ENCODE measurements at places on chromosomes 3 and 15.

- no peak for DNase-seq
These were observed 111.9 kb upstream of the CHD2 start for GRCh38 chr15:92788196-92788595.

DNA sequence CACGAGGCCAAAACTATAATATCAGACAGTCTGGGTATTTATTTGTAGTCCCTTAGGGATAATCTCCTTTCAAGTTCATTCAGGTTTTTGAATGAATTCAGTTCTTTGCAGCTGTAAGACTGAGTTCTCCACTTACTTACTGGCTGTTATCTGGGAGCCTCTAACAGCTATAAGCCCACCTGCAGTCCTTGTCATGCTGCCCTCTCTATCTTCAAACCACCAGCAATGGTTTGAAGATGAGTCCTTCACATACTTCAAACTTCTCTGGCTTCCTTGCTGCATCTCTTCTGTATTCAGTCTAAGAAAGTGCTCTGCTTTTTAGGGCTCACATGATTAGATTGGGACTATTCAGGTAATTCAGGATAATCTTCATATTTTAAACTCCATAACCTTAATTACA lies 154.5 kb upstream of the STT3B start:
- no peak for DNase-seq

DNA sequence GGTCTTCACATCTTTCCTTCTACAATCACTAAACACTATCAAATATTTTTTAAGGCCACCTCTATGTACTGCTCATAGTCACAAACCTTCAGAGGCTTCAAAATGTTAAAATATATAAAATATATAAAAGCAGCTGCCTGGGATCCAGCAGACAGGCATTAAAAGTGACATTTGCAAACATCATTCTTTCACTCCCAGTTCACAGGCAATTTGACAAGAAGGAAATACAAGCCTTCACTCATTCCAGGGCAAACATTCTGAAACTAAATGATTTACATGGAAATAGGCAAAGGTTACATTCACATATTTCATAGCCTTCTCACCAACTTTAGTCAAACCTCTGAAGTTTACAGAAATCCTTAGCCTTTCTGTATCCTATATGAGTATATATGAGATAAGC lies 266.3 kb downstream of the TBL1XR1 start:
- no peak for DNase-seq

DNA sequence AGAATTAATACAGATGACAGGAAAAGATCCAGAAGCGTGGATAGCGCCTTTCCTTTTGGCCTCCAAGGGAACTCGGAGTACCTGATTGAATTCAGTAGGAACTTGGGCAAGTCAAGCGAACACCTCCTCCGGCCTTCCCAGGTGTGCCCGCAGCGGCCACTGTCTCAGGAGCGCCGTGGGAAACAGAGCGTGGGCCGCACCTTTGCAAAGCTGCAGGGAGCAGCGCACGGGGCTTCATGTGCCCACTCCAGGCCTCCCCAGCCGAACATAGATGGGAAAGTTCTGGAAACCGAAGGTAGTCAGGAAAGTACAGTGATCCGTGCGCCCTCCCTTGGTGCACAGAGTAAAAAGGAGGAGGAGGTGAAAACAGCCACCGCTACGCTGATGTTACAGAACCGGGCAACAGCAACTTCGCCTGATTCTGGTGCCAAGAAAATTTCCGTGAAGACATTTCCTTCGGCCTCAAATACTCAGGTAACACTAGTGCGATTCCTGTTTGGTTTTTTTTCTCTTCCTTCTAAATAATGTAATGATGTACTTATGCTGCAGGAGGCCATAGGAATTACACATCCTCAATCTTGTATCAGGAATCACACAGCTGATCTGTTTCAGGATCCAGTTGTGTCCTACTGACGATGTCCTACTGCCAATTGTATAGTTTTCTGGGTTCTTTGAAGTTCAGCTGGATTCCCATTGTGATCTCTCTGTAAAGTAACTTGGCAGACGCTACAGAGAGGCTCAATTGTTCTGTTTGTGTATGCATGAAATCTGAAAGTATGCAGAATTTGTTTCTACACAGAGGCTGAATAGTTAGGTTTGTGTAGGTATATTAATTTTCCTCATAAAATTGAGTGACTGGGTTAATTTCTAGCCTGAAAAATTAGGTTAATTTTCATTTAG lies 63.1 kb downstream of the CGNL1 start:
- no peak for DNase-seq

GRCh38 chr15:85737061-85737460 lies 57.7 kb downstream of the KLHL25 start:
- DNase-seq, result no peak

- DNase-seq, result no peak
These were observed 1.6 kb upstream of the CELSR3 start for GRCh38 chr3:48664313-48664644.

- no peak for DNase-seq
These were observed 661.6 kb downstream of the SI start for GRCh38 chr3:164416491-164417222.

- no peak for DNase-seq
These were observed 165.6 kb downstream of the ABHD5 start for GRCh38 chr3:43856351-43856750.

Measured in NCI-H82 (cell line).